Tibial nerve (tissue), 4 donors: ENCODE measurements at places on chromosomes 12 and 14.

- H3K4me1 ChIP-seq, result no peaks in the 10 kb centered on the region
- H3K27ac ChIP-seq, result no peak overlapping the region
- no peaks in the 10 kb centered on the region for H3K27me3 ChIP-seq
- no peaks in the 10 kb centered on the region for H3K36me3 ChIP-seq
- H3K4me3 ChIP-seq, result no peak overlapping the region
- DNase-seq, result no peak
Observed at GRCh38 chr14:19878029-19878642, 3.2 kb downstream of the OR4K2 start.

- H3K27ac ChIP-seq, result no peak overlapping the region
- no peaks in the 10 kb centered on the region for H3K36me3 ChIP-seq
- H3K27me3 ChIP-seq, result no peaks in the 10 kb centered on the region
Observed at GRCh38 chr12:114944736-114945135, 260.8 kb upstream of the TBX3 start.

GRCh38 chr14:80390906-80391305 is 179.6 kb upstream of the DIO2 start:
- no peak for DNase-seq
- H3K4me3 ChIP-seq, result no peak overlapping the region

DNA sequence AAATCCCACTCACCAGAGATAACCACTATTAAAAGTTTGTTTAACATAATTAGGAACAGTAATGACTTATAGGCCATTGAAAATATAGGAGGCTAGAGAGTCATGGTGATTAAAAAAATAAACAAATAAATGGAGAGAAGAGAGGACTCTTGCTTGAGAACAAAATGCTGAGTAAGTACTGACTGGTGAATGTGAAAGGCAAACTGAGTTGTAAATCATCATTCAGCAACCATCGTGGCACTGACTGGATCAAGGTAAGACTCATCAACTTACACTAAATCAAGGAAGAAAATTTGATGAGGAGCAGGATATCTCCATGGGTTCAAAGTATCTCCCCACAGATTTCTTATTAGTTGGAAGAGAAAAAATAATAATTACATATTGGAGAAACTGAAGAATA is 14.1 kb upstream of the YBX3 start:
- H3K4me1 ChIP-seq, result no peaks in the 10 kb centered on the region
- no peaks in the 10 kb centered on the region for H3K36me3 ChIP-seq
- no peak overlapping the region for H3K4me3 ChIP-seq
- no peak for DNase-seq

DNA sequence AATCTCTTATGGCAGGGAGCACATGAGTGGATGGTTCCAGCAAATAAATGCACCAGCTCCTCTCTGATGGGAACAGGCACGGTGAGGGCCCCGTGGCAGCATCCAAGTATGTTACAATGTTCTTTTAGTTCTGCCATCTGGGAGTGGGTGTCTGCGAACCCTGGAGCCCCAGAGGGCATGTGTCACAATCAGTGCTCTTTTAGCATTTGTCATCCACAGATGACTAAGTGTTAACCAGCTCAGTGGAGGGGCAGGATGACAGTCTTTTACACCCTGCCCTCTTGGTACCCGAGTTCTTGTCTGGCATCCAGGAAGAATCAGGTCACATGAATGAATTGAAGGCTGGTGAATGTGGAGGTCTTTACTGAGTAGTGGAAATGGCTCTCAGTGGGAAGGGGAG is 560.4 kb upstream of the FLRT2 start:
- no peaks in the 10 kb centered on the region for H3K36me3 ChIP-seq
- no peak overlapping the region for H3K4me3 ChIP-seq

GRCh38 chr12:123790905-123791467 is 28.9 kb downstream of the DNAH10 start:
- no peak overlapping the region for H3K27ac ChIP-seq
- no peaks in the 10 kb centered on the region for H3K36me3 ChIP-seq
- no peak overlapping the region for H3K4me3 ChIP-seq
- no peaks in the 10 kb centered on the region for H3K4me1 ChIP-seq
- H3K27me3 ChIP-seq, result no peaks in the 10 kb centered on the region
- DNase-seq, result no peak

DNA sequence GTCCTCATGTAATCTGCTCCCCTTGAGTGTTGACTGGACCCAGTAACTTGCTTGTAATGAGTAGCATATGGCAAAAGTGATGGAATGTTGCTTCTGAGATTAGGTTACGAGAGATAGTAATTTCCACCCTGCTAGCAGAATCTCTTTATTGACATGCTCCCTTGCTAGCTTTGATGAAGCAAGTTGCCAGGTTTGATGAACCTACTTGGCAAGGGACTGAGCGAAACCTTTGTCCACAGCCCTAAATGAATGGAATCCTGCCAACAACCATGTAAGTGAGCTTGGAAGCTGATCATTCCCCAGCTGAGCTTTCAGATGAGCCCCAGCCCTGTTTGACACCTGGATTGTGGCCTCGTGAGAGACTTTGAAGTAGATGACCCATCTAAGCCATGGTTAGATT is 120.8 kb upstream of the PLXNC1 start:
- H3K4me1 ChIP-seq, result no peaks in the 10 kb centered on the region
- DNase-seq, result no peak
- H3K4me3 ChIP-seq, result no peak overlapping the region

- no peak for DNase-seq
- H3K36me3 ChIP-seq, result no peaks in the 10 kb centered on the region
- no peak overlapping the region for H3K27ac ChIP-seq
- H3K4me3 ChIP-seq, result no peak overlapping the region
Observed at GRCh38 chr14:94307410-94307992, 14.4 kb upstream of the SERPINA10 start.

GRCh38 chr14:68269136-68269927 is 449.8 kb downstream of the RAD51B start:
- H3K4me3 ChIP-seq, result no peak overlapping the region
- H3K27me3 ChIP-seq, result no peaks in the 10 kb centered on the region
- H3K36me3 ChIP-seq, result no peaks in the 10 kb centered on the region
- DNase-seq, result no peak
- H3K4me1 ChIP-seq, result peaks cover 11% of the 10 kb centered on the region

- DNase-seq, result no peak
- no peaks in the 10 kb centered on the region for H3K4me1 ChIP-seq
- H3K27me3 ChIP-seq, result no peaks in the 10 kb centered on the region
- H3K4me3 ChIP-seq, result no peak overlapping the region
- H3K27ac ChIP-seq, result no peak overlapping the region
Observed at GRCh38 chr14:20498622-20499021, 6.7 kb upstream of the RNASE10 start.

DNA sequence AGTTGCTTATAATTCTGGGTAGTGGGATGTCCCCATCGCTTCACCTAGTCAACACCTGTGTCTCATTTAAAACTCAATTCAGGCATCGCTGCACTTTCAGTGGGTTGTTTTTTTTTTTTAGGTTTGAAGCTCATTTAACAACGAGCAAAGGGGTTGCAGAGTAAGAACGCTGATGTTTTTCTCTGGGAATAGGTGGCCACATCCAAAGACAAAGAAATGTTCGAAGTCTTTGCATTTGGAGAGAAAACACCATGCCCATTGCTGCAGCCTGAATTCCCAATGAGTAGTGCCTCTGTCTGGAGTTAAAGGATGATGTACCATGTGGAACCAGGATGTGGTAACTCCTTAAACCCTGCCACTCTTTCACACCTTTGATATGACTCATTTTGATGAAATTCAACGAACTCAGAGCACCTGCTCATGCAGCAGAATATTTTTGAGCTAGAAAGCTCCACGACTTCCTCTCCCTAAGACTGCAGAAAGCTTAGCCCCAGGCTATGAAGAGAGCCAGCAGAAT is 35.1 kb upstream of the BATF start:
- no peak for DNase-seq
- no peaks in the 10 kb centered on the region for H3K36me3 ChIP-seq
- H3K4me3 ChIP-seq, result no peak overlapping the region
- peaks cover 3% of the 10 kb centered on the region for H3K4me1 ChIP-seq
- no peaks in the 10 kb centered on the region for H3K27me3 ChIP-seq

GRCh38 chr14:65824285-65824977 is 411.9 kb downstream of the FUT8 start:
- H3K36me3 ChIP-seq, result no peaks in the 10 kb centered on the region
- no peak overlapping the region for H3K4me3 ChIP-seq
- DNase-seq, result no peak

GRCh38 chr12:54292931-54293241 is 7.9 kb downstream of the NFE2 start:
- no peak overlapping the region for H3K4me3 ChIP-seq
- no peaks in the 10 kb centered on the region for H3K36me3 ChIP-seq
- H3K27me3 ChIP-seq, result no peaks in the 10 kb centered on the region

DNA sequence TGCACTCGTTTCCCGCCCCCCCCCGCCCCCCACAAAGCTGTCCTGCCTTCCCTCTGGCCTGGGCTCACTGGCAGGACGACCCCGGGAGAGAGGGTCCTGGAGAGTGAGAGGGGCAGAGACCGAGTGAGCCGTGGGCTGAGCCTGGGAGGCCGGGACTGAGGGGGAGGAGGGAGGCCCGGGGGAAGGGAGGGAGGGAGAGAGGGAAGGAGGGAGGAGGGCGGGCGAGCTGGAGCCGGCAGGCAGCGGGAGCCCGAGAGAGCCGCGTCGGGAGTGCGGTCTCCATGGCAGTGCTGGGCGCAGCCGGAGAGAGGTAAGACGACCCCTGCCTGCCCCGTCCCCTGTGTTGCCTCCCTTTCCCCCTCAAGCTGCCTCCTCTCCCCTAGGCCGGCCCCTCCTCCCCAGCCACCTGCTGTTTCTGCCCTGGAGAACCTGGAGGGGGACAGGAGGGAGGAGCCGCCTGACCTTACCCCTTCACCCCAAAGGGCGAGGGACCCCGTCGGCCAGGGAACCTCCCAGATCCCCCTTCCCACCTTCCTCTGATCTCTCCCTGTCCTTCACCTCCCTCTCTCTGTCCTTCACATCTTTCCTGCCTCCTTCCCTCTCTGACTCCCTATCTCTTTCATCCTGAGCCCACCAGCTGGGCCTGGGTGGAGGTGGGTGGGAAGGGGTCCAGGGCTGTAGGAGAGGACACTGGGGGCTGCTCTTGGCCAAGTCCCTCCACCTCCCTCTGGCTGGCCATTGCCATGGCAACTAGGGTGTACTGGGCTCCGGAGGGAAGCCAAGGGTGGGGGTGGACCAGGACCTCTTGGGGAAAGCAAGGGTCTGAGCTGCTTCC is at the start of gene GPR162:
TSS of gene GPR162 (plus strand) at position 231 of the 835 bp plus-strand sequence. CDS start 2,078 bp downstream, outside the sequence.
- H3K27me3 ChIP-seq, result no peaks in the 10 kb centered on the region
- H3K4me3 ChIP-seq, result peak within 1 kb of the TSS; percentile 22
- H3K4me1 ChIP-seq, result peaks cover 14% of the 10 kb centered on the region
- no peak within 1 kb of the TSS for H3K27ac ChIP-seq
- H3K36me3 ChIP-seq, result no peaks in the 10 kb centered on the region

- no peaks in the 10 kb centered on the region for H3K4me1 ChIP-seq
- DNase-seq, result no peak
- H3K27me3 ChIP-seq, result no peaks in the 10 kb centered on the region
- H3K4me3 ChIP-seq, result no peak overlapping the region
- H3K27ac ChIP-seq, result no peak overlapping the region
Observed at GRCh38 chr12:41224066-41224465, 35.9 kb downstream of the PDZRN4 start.

DNA sequence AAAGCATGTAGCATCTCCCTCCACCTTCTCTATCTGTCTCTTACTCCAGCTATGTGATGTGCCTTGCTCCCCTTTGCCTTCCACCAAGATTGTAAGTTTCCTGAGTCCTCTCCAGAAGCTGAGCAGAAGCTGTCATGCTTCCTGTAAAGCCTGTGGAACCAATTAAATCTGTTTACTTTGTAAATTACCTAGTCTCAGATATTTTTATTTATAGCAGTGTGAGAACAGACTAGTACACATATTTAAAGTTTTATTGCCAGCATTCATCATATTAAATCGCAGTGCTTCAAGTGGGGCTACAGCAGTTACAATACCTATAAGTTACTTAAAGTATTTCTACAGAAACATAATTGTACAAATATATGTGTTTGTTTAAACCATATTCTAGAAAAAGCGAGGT is 973.1 kb downstream of the SLC16A7 start:
- H3K36me3 ChIP-seq, result no peaks in the 10 kb centered on the region
- no peak overlapping the region for H3K27ac ChIP-seq
- DNase-seq, result no peak
- H3K4me1 ChIP-seq, result no peaks in the 10 kb centered on the region
- H3K27me3 ChIP-seq, result no peaks in the 10 kb centered on the region

GRCh38 chr14:104135904-104136471 is 2.4 kb upstream of the KIF26A start:
- H3K4me3 ChIP-seq, result peak overlapping the region; percentile 56
- H3K27me3 ChIP-seq, result peaks cover 67% of the 10 kb centered on the region
- no peak overlapping the region for H3K27ac ChIP-seq

DNA sequence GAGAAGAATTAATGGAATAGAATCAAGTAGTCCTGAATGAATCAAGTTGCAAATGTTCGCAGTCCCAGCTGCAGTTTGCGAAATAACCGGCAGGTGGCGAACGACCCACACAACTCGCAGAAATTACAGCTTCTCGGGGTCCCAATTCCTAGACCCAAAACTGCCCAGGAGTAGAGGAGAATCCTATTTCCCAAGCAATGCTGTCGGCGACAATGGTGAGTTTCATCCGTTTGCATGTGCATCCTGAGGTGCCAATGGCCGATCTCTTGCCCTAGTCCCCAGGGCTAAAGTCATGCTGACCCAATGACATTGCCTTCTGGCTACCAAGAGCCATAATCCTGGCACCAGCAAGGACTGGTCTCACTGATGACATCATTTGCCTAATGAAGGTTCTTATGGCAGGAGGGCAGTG is 8.5 kb upstream of the ASCL1 start:
- H3K27me3 ChIP-seq, result no peaks in the 10 kb centered on the region
- H3K36me3 ChIP-seq, result no peaks in the 10 kb centered on the region
- peaks cover 18% of the 10 kb centered on the region for H3K4me1 ChIP-seq
- H3K27ac ChIP-seq, result no peak overlapping the region

DNA sequence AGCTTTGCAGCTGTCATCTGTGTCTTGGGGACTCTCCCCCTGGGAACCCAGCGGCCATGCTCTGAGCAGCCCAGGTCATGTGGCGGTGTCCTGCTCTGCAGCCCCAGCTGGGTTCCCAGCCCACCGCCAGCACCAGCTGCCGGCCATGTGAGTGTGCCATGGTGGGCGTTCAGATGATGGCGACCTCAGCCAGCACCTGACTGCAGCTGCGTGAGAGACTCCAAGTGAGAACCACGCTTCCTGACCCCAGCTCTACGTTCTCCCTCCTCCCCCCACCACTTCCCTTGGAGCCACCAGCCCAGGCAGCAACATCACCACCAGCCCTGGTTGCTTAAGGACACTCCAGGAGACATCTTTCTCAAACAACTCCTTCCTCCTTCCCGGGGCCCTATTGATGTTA is 68.8 kb downstream of the SLC24A4 start:
- no peak overlapping the region for H3K4me3 ChIP-seq
- H3K36me3 ChIP-seq, result no peaks in the 10 kb centered on the region
- no peaks in the 10 kb centered on the region for H3K27me3 ChIP-seq
- no peak overlapping the region for H3K27ac ChIP-seq

GRCh38 chr14:55838529-55839052 is 258.6 kb downstream of the KTN1 start:
- H3K4me3 ChIP-seq, result no peak overlapping the region
- H3K36me3 ChIP-seq, result no peaks in the 10 kb centered on the region
- H3K27ac ChIP-seq, result no peak overlapping the region
- DNase-seq, result no peak

DNA sequence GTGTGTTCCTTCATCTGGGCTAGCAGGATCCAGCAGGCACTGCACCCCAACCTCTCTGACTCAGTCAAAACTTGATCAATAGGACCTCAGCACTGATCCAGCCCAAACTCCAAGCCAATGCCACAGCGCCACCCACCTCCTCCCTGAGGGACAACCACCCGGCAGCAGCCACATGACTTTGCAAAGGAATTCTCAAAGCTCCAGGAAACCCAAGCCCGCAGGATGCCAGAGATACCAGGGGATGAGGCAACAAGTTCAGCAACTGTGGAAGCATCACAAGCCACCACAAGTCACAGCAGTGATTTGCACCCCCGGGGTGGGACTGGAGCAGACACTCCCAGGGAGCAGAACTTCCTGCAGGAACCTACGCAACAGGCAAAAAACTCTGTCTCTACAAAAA is 37.3 kb downstream of the ACTN1 start:
- DNase-seq, result no peak
- H3K36me3 ChIP-seq, result no peaks in the 10 kb centered on the region
- no peaks in the 10 kb centered on the region for H3K27me3 ChIP-seq
- no peaks in the 10 kb centered on the region for H3K4me1 ChIP-seq
- H3K27ac ChIP-seq, result no peak overlapping the region
